Adrenal gland (tissue), 19 donors: ENCODE measurements at places on chromosomes 1 and 21. TPM values are rescaled to one million over a fixed set of nuclear protein-coding genes. Genes with fewer than 3 reads are reported as not detected.

RGS8 gene
- total RNA-seq = 4.8 TPM

DNA sequence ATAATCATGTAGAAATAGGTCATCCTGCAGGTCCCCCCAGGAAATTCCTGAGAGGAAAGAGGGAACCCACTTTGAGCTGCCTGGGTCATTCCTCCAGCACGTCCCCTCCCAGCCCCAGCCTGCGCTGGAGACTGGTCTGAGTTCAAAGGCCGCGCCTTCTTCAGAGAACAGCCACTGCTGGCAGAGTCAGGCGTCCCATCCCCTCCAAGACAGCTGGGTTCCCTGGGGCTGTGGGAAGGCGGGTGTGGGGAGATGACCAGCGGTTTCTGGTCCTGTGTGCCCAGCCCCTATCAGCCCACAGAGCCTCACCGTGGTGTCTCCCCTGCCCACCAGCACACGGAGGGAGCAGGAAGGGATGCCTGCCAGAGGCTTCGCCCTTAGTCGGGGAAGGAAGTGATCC lies 18.0 kb upstream of the TRAPPC10 start:
- no peak for DNase-seq
- H3K27me3 ChIP-seq = no peaks in the 10 kb centered on the region
- no peak overlapping the region for H3K27ac ChIP-seq
- H3K36me3 ChIP-seq = no peaks in the 10 kb centered on the region

DNA sequence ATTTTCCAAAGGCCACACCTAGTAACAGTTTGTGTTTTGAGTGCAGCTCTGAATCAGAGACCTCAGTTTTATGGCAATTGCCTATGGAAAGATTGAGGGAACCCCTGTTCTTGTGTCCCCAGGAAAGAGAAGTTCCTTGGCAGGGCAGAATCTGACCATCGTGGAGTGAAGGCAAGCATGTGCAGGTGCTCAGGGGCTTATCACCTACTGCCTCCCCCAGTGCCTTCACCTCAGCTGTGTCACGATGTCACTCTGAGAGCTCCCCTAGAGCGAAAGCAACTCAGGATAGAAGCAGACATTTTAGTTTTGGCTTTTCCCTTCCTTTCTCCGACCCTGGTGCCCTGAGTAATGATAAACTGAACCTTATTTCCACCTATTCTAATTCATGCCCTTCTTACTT lies 1.8 kb upstream of the SPRR1A start:
- no peaks in the 10 kb centered on the region for H3K4me1 ChIP-seq
- no peaks in the 10 kb centered on the region for H3K27me3 ChIP-seq
- no peaks in the 10 kb centered on the region for H3K36me3 ChIP-seq
- H3K27ac ChIP-seq = no peak overlapping the region

- H3K27ac ChIP-seq = no peak overlapping the region
- H3K27me3 ChIP-seq = no peaks in the 10 kb centered on the region
- no peak for DNase-seq
- no peaks in the 10 kb centered on the region for H3K36me3 ChIP-seq
- H3K4me3 ChIP-seq = no peak overlapping the region
- H3K4me1 ChIP-seq = peaks cover 4% of the 10 kb centered on the region
Observed at GRCh38 chr1:23805025-23805424, 4.5 kb upstream of the GALE start.

- H3K27ac ChIP-seq = no peak overlapping the region
- H3K27me3 ChIP-seq = no peaks in the 10 kb centered on the region
- H3K36me3 ChIP-seq = no peaks in the 10 kb centered on the region
- H3K4me3 ChIP-seq = no peak overlapping the region
- no peak for DNase-seq
Observed at GRCh38 chr1:19043579-19044443, 87.3 kb upstream of the IFFO2 start.
